ENCODE measurements at places on chromosomes 12 and 14.

- no peak for DNase-seq
Measured at GRCh38 chr12:20415028-20415427, 46.7 kb downstream of the PDE3A start.

DNA sequence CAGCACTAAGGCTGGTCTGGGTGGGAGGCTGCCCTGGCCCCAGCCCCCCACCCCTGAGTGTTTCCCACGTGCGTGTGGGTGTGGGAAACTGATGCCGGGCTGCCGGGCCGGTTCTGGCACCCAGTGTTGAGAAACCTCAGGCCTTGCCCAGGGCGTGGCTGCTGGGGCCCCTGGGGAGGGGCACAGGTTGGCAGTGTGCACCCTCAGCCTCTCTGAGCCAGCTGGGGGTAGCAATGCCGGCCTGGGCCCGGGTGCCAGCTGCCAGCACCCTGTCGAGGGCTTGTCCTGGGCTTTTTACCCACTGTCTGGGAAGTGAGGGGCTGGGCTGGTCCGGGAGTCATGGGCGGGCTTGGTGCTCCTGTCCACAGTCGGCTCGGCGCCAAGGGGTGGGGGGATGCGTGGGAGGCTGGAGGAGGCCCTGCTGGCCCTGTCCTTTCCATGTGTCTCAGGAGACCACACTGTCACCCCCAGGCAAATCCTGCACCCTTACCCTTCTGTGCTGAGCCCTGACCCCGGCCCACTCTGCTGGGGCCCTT is 15.7 kb downstream of the ASPG start:
- DNase-seq = no peak

- DNase-seq = no peak
Measured at GRCh38 chr12:130041983-130042812, 120.1 kb upstream of the FZD10 start.

DNA sequence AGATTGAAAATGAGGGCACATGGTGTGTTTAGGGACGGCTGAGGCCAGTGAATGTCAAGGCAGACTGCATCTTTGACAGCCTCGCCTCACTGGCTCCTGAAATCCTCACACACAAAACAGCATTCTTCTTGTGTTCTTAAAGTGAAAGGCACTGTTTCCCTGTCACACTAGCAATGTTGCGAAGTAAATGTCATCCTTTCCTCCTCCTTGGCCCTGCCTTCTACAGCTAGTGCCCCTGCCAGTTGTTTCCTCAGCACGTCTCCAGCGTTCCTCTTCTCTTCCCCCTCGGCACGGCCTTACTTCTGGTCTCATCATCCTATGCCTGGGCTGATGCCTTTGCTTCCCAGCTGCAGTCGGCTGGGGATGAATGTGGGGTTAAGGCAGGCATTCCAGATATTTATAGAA is 129.4 kb upstream of the DNM1L start:
- peak; percentile 26 for DNase-seq

GRCh38 chr12:54759751-54760150 is 94.6 kb upstream of the MUCL1 start:
- peak; percentile 5 for DNase-seq

DNA sequence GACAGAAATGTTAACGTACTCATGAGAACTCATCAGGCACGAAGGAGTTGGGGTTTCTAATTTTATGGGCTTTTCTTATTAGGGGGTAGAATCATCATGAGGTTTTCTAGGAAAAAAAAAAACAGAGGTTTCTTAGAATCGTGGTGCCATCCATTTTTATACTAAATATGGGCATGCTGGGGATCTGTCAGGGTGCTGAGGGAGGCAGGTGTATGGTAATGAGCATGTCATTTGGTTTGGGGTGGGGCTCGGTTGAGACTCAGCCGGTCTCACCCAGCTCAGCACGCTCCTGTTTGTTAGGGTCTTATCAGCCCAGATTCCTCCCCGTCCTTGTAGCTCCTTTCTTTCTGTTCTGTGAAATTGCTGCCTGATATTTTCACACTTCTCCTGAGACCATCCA is 98.2 kb downstream of the DICER1 start:
- DNase-seq = no peak

DNA sequence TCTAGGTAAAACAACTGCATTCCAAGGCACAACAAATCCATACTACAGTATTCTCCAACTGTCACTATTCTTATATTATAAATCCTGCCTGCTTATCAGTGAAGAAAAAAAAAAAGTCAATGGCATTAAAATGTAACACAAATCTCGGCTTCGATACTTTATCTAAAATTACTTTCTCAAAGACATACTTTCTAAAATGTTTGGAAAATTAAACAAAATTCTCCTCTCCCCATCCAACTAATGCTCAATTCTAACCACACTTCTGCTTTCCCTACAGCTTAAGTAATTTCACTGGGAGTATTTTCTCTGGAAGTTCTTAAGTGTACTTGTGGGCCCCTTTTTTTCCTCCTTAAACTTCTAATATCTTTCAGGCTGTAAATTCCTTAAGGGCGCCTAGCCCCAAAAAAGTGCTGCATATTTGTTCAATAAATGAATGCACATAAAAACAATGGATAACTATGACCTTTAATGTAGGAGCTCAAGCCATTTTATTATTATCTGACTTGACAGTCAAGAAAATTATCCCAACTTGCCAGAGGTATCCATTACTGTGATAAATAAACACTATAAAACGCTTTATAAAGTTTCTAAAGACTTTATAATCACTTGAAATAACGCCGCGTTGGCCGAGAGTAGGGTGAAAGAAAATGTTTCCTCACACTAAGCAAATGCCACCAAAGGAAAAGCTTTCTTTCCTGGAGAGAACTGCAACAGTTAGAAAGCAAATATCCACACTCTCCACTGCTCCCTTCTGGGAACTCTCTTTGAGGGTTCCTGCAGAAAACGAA is 977 bp downstream of the HEATR5A start:
- no peak for DNase-seq

GRCh38 chr12:92098594-92099380 is 46.9 kb downstream of the BTG1 start:
- DNase-seq = no peak

GRCh38 chr12:24778486-24779304 is 170.2 kb downstream of the BCAT1 start:
- peak; percentile 17 for DNase-seq

GRCh38 chr12:1104088-1104800 is 113.2 kb downstream of the ERC1 start:
- no peak for DNase-seq

GRCh38 chr12:46222636-46223035 is 46.2 kb downstream of the SLC38A1 start:
- no peak for DNase-seq

DNA sequence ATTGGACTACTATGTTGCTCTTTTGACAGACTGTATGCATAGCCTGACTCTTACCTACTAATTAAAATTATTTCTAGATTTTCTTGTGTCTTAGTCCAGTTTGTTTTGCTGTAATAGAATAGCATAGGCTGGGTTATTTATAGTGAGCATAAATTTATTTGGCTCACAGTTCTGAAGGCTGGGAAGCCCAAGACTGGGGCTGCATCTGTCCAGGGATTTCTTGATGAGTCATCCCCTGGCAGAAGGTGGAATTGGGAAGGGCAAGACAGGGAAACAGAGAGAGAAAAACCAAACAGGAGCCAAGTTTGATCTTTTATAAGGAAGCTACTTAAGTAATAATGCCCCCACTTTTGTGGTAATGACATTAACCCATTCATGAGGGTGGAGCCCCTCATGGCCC is 759.2 kb upstream of the LRFN5 start:
- no peak for DNase-seq

GRCh38 chr14:99602054-99602787 is 1.8 kb downstream of the CCDC85C start:
- DNase-seq = no peak

DNA sequence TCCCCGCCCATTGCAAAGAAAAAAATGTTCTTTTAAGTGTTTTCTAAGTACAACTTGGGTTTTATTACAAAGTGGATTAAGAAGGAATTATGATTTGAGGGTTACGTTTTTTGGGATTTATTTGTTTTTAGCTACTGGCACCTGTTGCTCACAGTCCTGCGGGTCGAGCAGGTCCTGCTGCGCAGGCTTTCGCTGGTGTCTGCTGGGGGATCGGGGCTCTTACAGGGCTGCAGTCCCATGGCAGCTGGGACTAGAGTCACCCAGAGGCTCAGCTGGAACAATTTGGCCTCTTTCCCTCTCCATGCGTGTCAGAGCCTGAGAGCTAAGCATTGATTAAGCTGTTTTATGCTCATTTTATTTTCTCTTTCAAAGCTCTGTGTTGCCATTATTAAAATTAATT is 55.6 kb upstream of the DYNC1H1 start:
- no peak for DNase-seq

- DNase-seq = no peak
Measured at GRCh38 chr12:82474798-82475184, 116.5 kb downstream of the METTL25 start.

GRCh38 chr12:91774434-91774921 is 371.2 kb downstream of the BTG1 start:
- DNase-seq = peak; percentile 33

- DNase-seq = peak; percentile 75
Measured at GRCh38 chr12:57214398-57214781, 2.2 kb upstream of the NXPH4 start.

GRCh38 chr14:74938531-74939495 is 15.8 kb upstream of the RPS6KL1 start:
- no peak for DNase-seq

DNA sequence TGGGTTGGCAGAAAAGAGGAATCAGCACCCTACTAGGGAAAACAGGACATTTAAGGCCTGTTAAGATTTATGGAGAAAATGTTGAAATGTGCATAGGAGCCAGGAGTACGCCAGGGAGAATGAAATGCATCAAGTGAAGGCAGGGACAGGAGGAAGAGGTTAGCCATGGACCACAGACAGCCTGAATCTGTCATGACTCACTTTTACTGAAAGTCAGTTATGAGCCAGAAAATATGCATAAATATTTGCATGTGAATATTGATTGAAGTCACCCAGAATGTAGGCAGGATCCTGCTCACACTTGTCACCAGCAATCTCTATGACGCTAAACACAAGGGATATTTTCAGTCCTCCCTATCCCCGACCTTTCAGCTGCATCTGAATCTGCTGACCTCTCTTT is 25.1 kb upstream of the CDK17 start:
- peak; percentile 56 for DNase-seq

GRCh38 chr12:60263161-60263560 is 667.3 kb downstream of the SLC16A7 start:
- DNase-seq = no peak

GRCh38 chr14:74077401-74077800 is 6.9 kb downstream of the ALDH6A1 start:
- DNase-seq = no peak

DNA sequence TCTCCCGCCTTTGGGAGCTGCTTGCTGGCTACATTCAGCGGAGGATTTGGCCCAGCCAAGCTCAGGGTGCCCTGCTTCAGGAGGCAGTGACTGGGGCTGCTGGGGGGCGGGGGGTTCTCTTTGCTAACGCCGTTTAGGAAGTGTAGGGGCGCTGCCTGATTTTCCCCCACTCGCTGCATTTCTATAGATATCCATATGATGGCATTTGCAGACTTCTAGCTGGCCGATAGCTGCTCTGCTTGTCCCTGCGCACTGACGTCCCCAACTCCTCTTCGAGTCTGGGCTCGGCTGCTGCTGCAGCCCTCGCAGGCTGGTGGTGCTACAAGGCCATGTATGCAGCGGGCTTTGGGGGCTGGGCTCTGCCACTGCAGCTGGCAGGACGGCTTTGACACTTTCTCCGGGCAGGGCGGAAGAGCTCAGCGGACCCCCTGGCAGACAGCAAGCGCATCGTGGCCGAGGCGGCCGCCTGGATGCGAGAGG is 3.1 kb downstream of the LRFN5 start:
- DNase-seq = peak; percentile 16

DNA sequence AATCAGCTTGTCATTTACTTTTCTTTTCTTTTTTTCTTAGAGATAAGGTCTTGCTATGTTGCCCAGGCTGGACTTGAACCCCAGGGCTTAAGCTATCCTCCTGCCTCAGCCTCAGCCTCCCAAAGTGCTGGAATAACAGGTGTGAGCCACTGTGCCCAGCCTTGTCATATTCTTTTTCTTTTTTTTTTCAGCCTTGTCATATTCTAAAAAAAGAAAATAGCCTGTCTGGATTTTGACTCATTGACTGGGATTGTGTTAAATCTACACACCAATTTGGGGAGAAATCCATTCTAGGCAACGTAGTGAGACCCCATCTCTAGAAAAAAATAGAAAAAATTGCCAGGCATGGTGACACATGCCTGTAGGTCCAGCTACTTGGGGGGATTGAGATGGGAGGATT is 24.1 kb downstream of the ATP5MC2 start:
- no peak for DNase-seq

DNA sequence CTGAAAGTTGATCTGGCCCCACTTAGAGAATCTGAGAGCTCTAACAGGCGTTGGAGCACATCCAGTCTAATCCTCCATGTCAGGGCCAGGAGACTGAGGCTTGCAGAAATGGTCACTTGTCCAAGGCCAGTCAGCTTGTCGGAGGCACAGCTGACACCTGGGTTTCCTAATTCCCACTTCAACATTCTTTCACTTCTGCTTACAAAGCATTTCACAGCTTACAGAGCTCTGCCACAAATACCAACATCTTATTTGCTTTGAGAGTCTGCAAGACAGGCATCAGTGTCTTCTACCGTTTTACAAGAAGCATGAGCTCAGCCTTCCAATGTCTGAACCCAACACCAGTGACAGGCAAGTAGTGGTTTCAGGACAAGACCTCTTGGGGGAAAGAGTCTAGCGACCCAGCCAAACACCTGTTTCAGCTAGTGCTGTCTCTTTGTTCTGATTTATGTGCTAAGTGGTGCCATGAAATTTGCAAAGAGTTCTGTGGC is 31.8 kb downstream of the ISCA2 start:
- no peak for DNase-seq

GRCh38 chr12:95412482-95413311 is 61.3 kb upstream of the METAP2 start:
- peak; percentile 70 for DNase-seq

DNA sequence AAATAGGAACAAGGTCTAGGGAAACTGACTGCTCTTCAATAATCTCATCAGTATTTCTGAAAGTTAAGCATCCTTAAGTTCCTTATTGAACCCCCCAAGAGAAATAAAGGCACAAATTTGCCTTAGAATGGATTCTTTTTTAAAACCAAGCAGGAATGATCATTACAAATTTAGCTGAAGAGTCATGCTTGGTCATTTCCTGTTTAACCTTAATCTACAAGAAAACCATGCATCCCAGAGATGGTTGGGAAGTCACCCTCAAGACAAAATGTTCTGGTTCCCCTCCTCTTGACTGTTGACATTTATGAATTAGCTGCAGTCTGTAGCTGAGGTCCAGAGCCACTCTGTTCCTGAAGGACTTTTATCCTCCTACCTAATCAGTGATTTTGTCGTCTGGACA is 291.8 kb upstream of the G2E3 start:
- DNase-seq = no peak

DNA sequence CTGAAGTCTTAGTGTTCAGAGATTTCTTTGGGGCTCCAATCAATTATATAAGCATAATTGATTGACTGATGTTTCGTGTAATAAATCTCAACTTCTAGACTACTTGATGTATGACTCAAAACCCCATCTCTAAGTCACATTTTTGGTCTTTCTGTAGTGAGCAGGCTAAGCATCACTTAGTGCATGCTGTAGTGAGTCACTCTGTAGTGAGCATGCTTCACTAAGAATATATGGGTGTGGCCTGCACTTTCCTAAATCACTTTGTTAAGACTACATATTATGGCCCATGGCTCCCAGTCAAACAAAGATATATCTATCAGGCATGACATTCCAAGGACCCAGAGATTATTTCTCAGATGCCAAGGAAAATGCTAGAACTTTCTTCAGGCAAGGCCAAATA is 909.4 kb upstream of the LRFN5 start:
- no peak for DNase-seq
